GDM1 (cell line): ENCODE measurements at places on chromosomes 5 and 9.

GRCh38 chr9:37966412-37967013 is 62.6 kb upstream of the SLC25A51 start:
- no peak for DNase-seq

DNA sequence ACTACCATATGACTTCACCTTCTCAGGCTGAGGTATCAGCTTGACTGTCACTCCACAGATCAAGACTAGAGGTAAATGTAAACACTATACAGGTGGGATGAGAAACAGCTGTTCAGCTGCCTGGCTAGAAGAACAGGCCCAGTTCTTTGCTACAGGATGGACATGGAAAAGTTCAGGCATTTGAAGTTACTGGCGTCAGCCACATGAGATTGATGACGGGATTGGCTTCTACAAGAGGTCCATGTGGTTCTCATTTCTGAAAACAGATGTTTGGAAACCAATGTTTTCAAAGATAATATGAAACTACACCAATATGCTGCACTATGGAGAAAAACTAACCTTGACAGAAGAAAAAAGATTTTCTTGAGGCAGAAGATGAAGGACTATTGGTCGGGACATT is 324.1 kb downstream of the CDH10 start:
- no peak for DNase-seq

DNA sequence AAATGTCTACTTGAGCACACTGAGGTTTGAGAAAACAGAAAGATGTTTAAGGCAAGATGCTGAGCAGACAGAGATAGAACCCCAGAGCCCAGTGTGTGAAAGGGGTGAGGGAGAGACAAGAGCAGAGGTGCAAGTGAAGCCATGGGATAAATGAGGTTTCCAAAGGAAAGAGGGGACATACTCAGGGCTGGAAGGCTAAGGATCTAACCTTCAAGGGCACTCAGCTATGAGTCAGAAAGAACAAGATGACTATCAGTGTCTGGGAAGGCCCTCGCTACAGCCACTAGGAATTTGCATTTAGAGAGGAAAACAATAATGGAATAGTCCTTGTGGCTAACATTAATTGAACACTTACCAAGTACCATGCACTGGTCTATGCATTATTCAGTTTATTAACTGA is 113.7 kb downstream of the HTR4 start:
- DNase-seq, result no peak

DNA sequence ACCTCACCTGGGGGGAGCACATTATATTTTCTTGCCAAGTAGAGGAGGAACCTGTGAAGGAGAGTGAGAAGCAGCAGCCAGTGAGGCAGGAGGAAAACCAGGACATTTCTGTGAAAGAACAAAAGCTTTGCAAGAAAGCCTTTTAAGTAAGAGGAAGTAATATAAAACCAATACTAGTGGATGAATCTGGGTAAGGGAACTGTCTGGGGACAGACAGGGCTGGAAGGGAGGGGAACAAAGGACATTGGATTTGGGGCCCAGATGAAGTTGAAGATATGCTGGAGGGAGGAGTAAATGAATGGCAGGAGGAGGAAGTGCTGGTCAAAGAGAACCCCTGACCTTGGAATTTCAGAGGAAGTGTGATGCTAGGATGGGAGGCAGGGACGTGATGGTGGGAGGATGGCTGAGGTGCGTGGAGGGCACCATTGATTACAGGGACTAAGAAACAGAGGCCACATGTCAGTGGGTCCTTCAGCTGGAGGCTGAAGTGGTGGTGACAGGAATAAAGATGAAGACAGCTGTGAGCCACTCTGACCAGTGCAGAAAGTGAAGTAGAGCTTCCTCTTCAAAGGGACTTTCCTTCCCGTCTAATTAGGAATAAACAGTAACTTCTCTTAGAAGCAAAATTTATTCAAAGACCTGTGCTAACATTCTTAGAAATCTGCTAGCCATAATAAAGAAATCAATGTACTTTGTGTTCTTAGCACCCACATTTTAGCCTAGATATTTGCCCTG is 43.5 kb upstream of the FABP6 start:
- no peak for DNase-seq

DNA sequence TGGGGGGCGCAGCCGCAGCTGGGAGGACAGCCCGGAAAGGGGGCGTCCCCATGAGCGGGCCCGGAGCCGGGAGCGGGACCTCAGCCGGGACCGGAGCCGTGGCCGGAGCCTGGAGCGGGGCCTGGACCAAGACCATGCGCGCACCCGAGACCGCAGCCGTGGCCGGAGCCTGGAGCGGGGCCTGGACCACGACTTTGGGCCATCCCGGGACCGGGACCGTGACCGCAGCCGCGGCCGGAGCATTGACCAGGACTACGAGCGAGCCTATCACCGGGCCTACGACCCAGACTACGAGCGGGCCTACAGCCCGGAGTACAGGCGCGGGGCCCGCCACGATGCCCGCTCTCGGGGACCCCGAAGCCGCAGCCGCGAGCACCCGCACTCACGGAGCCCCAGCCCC is 47.0 kb downstream of the TJP2 start:
- no peak for DNase-seq

- DNase-seq, result no peak
Measured at GRCh38 chr9:10255758-10256157, 357.0 kb downstream of the PTPRD start.

- DNase-seq, result no peak
Measured at GRCh38 chr5:14281746-14282181, 138.6 kb downstream of the TRIO start.

GRCh38 chr9:70229026-70229425 is 29.8 kb upstream of the SMC5 start:
- DNase-seq, result no peak

DNA sequence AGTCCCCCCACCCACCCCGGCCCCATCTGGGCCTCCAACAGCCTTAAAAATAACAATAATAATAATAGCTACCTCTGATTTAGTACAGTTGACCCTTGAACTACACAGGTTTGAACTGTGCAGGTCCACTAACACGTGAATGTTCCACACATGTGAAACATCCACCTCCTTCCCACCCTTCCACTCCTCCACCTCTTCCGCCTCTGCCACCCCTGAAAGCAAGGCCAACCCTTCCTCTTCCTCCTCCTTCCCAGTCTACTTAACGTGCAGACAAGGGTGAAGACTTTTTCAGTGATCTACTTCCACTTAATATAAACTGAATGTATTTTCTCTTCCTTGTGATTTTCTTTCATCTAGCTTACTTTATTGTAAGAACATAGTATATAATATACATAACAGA is 10.8 kb downstream of the PDGFRB start:
- DNase-seq, result no peak

DNA sequence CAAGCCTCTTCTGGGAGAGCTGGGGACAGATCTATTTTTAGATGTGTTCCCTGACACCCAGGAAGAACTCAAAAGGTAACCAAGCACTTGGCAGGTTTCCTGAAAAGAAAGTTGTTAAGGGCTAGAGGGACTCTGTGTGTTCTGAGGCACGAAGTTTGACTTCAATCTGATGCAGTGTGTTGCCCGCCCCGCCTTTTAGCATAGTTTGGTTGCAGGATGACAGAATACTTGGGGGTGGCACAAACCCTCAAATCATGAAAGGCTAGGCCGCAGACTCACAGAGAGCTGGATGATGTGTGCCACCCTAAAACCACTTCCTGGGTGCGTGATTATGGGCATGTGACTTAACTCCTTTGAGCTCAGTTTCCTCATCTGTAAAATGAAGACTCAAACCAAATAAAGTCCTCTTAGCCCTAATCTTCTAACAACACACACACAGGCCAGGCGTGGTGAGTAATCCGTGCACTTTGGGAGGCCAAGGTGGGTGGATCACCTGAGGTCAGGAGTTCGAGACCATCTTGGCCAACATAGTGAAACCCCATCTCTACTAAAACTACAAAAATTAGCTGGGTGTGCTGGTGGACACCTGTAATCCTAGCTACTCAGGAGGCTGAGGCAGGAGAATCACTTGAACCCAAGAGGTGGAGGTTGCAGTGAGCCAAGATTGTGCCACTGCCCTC is 12.8 kb upstream of the NDFIP1 start:
- DNase-seq, result no peak

DNA sequence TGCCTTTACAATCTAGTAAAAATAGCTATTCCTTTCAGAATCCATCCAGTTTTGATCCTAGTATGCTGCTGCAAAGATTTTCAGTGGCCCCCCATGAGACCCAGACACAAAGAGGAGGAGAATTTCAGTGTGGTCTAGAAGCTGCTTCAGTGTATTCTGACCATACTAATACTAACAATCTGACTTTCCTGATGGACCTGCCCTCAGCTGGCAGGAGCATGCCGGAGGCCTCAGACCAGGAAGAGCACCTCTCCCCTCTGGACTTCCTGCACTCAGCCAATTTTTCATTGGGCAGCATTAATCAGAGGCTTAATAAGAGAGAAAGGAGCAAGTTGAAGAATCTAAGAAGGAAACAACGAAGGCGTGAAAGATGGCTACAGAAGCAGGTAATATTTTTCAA is 48.5 kb downstream of the RNF180 start:
- no peak for DNase-seq

- DNase-seq, result no peak
Measured at GRCh38 chr9:38337181-38337580, 55.3 kb upstream of the ALDH1B1 start.

DNA sequence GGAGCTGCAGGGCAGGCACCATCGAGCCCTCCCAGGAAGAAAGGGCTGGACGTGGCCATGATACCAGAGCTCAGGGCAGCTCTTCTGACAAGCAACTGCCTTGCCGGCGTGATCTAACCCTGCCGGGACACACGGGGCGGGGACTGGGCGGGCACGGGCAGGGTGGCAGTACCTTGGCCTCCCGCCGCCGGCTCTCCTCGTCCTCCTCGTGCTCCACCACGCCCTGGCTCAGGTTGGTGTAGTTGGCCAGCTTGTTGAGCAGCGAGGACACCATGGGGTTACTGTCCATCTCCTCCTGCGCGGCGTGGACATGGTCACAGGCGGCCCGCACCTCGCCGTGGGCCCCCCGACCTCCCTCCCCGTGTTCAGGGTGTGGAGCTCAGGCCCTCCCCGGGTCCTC is 18.5 kb downstream of the SLC12A7 start:
- DNase-seq, result no peak

DNA sequence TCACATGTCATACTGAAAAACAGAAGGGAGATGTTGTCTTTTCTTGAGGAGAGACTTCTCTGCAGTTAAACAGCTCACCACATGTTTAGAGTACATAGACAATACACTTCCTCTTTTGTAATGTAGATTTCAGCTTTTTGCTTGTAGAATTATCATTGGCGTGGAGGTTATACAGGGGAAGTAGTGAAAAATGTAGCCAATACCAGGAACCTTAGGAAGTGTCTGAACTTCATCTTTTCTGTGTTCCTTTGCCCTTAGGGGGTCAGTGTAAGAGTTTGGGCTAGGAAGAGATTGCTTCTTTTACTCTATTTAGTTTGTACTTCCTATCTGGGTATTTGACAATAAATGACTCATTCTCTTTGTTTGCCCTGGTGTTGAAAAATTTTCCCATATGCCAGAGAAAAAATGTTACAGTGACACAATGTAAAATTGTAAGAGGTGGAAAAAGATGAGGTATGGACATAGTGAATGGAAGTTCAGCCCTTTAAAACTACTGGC is 21.0 kb upstream of the CDKN2B start:
- DNase-seq, result no peak

- DNase-seq, result no peak
Measured at GRCh38 chr5:17269201-17269600, 51.8 kb downstream of the BASP1 start.

GRCh38 chr9:93132946-93133680 is 938 bp downstream of the NINJ1 start:
- no peak for DNase-seq

DNA sequence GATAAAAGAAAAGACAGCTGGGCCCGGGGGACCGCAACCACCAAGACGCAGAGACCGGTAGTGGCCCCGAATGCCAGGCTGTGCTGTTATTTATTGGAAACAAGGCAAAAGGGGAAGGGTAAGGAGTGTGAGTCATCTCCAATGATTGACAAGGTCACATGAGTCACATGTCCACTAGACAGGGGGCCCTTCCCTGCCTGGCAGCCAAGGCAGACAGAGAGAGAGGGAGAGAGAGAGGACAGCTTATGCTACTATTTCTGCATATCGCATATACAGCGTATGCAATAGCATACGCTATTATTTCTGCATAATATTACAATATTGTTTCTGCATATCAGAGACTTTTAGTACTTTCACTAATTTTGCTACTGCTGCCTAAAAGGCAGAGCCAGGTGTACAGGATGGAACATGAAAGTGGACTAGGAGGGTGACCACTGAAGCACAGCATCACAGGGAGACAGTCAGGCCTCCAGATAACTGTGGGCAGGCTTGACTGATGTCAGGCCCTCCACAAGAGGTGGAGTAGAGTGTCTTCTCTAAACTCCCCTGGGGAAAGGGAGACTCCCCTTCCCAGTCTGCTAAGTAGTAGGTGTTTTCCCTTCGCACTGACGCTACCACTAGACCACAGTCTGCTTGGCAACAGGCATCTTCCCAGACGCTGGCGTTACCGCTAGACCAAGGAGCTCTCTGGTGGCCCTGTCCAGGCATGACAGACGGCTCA is 50.3 kb downstream of the RFX3 start:
- no peak for DNase-seq

- DNase-seq, result no peak
Measured at GRCh38 chr9:76316069-76316468, 78.2 kb downstream of the RFK start.

DNA sequence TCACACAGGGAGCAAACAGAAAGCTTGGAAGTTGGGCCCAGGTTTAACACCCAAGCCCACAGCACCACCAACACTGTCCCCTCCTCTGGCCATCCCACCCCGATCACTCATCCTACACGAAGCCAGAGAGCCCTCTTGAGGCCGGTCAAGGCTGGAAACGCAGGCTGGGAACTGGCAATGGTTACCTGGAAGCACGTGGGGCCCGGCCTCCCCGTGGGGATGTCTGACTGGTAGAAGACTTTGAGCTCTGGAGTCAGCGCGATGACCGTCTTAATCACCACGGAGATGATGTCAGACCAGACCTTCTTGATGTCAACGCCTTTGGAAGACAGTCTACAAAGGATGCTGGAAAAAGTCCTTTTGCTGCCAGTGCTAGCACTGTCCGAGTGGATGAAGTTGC is 104.1 kb downstream of the TTLL11 start:
- DNase-seq, result no peak

GRCh38 chr9:72203205-72203803 is 54.1 kb downstream of the GDA start:
- no peak for DNase-seq

- DNase-seq, result peak; percentile 53
Measured at GRCh38 chr9:35826071-35826701, 2.3 kb downstream of the FAM221B start.

DNA sequence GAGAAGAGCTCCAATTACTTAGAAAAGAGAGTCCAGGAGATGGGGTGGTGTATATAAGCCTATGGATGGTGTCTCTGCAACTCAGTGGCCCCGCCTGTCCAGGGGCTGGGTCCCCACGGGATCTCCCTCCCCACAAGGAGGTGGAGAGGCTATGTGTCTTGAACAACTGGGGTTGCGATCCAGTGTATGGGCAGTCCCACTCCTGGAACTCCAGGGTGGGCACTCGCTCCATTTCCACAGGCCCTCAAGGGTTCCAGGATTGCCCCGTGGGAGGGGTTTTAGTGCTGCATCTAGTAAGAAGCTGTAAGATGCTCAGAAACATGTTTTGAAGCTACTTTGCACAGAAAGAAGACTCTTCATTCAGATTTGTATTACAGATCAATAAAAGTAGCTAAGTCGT is 558 bp upstream of the SMAD5 start:
- DNase-seq, result no peak

GRCh38 chr5:112179290-112179689 is 239.8 kb downstream of the EPB41L4A start:
- no peak for DNase-seq
